Uterus (tissue), 4 donors: ENCODE measurements at places on chromosomes 5 and 9.

GRCh38 chr5:138635708-138636107 is 60.5 kb upstream of the HSPA9 start:
- DNase-seq, result no peak

GRCh38 chr9:137545123-137545522 is 5.1 kb downstream of the PNPLA7 start:
- DNase-seq, result peak; percentile 47

- DNase-seq, result peak; percentile 8
Observed at GRCh38 chr9:114080773-114081440, 2.8 kb upstream of the AMBP start.

DNA sequence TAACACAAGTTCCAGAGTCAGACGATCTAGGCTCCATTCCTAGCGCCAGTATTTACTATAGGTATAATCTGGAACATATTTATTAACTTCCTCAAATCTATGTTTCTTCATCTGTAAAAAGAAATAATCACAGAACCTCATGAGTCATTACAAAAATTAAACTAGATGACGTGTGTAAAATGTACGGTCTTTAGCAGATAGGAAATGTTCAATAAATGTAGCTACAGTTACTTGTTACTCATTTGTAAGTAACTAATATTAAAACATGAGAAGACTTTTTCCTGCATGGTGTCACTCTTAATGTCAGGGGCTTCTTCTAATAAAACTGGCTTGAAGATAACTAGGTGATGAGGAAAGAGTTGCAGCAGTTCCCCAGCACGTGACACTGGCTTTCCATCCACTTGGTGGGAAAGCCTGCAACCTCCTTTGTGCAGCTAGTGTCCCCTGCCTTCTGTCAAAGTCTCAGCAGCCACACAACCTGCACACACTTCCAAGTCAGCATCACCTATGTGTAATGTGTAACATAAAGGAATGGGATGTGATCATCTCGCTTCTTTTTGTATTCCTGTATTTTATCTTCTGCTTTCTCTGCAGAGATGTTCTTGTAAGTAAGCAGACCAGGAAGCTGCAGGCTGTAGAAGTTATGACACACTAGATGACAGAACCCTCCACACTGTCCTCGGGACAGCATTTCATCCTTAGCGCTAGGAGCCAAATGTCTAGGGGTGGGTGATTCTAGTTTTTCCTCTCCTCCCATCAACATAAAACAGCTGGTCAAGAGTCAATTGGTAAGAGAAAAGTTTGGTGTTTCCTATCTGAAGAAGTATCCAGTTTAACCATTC is 1.8 kb upstream of the JAKMIP2 start:
- DNase-seq, result no peak

GRCh38 chr5:50553560-50553984 is 112.5 kb upstream of the EMB start:
- no peak for DNase-seq
